Endothelial cell (in vitro differentiated cells): ENCODE measurements at places on chromosomes 3 and 15.

- no peak for DNase-seq
These were observed 837.0 kb upstream of the CFAP20DC start for GRCh38 chr3:59886790-59887189.

DNA sequence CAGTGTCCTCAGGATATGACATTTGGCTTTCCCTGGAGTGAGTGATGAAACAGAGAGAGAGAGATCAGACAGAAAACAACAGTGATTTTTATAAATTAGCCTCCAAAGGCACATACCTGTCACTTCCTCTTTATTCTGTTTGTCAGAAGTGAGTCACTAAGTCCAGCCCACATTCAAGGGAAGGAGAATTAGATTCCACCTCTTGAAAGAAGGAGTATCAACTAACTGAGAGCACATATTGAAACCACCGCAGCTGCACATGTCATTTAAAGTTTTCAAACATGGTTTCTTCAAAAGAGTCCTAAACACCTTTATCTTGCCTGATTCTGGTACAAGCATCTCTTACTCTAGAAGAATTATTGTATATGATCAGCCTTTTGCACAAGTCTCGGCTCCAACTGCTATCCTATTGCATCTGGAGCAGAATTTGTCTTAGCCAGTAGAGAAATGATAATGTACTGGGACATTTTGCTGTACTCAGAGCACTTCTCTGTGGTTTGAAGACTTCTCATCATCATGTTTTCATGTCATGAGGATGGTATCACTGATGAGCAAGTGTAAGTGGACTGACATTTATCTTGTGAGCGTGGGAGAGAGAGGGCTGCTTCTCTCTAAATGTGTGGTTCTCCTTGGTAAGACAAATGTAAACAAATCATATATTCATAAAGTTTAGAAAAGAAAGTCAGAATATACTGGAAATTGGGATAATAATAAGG is 338.9 kb upstream of the CFAP20DC start:
- DNase-seq: no peak

DNA sequence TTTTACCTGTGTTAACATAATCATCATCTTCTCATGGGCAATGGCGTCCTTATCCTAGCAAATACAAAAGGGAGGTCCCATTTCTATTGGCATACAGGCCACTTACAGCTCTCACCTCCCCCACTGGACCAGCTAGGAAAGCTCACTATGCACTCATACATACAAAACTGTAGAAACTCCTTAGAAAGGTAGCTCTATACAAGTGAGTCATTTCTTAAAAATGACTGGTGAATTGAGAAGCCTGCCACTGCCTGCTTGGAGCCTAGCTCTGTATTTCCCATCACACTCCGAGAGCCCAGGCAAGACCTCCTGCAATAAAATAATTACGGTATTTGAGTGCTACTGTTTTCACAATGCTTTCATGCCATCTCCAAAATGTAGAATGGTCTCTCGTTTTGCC is 321.8 kb downstream of the ULK4 start:
- no peak for DNase-seq

DNA sequence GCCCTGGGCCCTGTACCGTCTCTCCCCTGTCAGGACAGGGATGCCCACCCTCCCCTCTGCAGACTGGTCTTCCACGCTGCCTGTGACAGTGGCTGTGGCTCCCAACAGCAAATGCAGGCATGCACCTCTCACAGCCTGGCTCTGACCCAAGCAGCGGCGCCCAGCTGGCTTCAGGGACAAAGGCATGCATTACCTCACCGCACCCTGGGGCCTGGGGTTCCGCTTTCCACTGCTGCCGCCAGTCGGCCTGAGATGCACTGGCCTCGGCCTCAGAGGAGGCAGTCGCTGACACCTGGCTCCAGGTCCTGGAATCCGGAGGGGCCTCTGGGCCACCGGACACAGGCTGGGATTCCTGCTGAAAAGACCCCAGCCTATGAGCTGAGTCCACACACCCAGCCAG is 70.3 kb downstream of the SCN5A start:
- no peak for DNase-seq

GRCh38 chr3:34864011-34864410 is 775.3 kb upstream of the ARPP21 start:
- no peak for DNase-seq

GRCh38 chr3:76998555-76998954 is 41.3 kb upstream of the ROBO2 start:
- DNase-seq: no peak

DNA sequence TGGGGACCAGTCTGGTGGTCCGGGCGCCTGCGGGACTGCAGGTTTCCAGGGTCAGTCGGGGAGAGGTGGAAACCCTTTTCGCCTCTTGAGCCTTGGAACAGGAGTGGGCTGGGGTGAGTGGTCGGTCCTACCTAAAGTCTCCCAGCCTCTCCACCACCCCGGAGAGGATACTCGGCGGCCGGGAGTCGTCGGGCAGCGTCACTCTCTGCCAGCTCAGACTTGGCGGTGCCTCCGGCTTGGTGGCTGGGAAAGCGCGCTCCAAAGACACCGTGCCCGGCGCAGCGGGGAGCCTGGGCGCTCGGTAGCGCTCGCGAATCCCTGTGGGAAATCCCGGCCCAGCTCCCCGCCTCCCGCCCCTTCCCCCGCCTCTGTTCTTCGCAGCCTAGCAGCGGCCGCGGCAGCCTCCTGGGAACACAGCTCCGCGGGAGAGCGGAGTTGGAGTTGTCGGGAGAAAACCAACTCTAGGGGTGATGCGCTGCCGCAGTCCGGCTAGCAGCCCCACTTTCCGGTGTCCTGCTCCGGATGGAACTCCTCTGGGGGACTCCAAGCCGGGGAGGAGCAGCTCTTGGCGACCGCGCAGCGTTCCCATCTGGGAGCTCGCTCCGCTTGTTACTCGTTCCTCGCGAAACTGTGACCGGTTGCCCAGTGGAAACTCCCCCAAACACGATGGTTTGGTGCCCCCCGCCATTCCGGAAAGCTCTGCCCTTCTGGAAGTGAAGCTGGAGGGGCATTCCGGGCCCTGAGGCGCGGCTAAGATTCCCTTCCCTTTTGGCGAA is 1.4 kb downstream of the EPHB1 start:
- peak; percentile 50 for DNase-seq

- DNase-seq: no peak
These were observed 615.1 kb upstream of the KCNMB2 start for GRCh38 chr3:177921153-177921552.

GRCh38 chr3:123120573-123120972 is 53.7 kb downstream of the PDIA5 start:
- DNase-seq: no peak

GRCh38 chr3:107664614-107665013 is 141.9 kb downstream of the BBX start:
- no peak for DNase-seq

- DNase-seq: no peak
These were observed 16.9 kb upstream of the FAM3D start for GRCh38 chr3:58683466-58683865.

DNA sequence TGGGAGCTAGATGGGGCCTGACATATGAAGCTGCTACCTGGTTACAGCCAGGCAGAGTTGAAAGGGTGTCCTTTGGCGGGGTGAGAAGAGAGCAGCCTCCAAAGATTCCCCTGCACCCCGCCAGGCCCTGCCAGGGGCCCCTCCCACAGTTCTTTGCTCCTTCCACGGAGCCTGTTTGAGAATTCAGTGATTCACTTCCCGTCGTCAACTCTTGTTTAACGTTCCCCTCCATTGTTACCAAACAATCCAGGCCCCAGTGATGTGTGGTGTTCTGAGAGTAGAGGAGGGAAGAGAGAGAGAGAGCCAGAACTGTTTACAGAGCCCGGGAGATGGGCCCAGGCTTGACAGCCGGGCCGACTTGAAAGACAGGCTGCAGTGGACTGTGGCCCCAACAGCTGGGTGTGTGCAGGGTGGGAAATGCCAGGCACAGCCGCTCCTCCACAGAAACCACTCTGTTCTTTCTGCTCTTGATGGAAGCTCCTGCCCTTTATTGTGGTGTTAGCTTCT is 81.5 kb downstream of the SMAD3 start:
- no peak for DNase-seq

GRCh38 chr15:62060896-62061280 is 641 bp upstream of the VPS13C start:
- no peak for DNase-seq

DNA sequence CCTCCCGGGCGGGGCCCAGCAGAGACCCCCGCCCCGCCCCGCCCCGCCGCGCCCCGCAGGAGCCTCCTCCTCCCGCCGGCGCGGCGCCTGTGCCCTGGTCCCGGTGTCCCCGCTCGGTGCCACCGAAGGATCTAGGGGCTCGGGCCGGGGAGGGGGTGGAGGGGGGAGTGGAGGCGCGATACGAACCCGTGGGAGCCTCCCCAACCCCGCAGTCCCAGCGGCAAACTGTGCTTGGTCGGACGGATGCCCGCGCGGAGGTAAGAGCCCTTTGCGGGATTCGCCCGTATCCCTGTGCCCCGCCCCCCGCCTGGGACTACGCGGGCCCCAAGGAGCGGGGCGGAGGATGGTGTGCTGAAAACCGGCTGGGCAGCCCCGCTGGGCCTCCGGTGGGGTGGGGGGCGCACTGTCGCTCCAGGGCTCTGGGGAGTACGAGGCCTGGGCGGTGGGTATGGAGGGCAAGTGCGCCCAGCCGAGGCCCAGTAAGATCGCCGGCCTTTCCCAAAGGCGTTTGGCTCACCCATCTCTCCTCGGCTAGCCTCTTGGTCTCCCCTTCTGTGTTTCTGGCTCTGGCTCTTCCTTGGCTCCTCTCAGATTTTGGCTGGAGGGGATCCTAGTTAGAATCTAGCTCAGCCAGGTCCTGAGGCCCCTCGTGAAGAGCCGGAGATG is 65.6 kb upstream of the POLG start:
- DNase-seq: no peak

DNA sequence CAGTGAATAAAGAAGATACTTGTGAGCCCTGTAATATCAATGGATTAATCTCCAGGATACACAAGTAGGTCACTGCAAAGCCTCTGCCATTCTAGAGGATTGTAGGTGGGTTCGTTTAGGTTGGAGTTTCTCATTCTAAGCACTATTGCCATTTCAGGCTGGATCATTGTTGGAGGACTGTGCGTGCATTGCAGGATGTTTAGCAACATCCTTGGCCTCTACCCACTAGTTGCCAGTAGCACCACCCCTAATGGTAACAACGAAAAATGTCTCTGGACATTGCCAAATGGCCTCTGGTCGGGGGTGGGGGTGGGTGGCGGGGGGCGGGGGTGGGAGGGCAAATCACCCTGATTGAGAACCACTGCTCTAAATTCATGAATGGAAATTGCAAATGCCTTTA is 4.9 kb upstream of the IFT57 start:
- DNase-seq: no peak

GRCh38 chr15:71103102-71103676 is 12.1 kb upstream of the THSD4 start:
- peak; percentile 18 for DNase-seq

- no peak for DNase-seq
These were observed 8.7 kb upstream of the YEATS2 start for GRCh38 chr3:183688874-183689273.

DNA sequence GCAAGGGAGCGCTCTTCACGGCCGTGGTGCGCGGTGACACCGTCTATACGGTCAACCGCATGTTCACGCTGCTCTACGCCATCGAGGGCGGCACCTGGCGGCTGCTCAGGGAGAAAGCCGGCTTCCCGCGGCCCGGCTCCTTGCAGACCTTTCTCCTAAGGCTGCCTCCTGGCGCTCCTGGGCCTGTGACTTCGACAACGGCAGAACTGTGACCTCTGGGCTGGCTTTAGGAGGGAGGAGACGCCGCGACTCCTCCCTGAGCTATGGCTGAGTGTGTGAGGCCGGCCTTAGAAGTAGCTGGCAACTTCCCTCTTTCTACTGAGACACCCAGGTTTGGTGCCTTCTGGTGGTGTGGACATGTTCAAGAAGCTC is 1.4 kb downstream of the KBTBD13 start:
- peak; percentile 74 for DNase-seq

GRCh38 chr15:68310178-68310803 is 32.7 kb downstream of the FEM1B start:
- DNase-seq: no peak

- no peak for DNase-seq
These were observed 28.0 kb upstream of the SLCO2A1 start for GRCh38 chr3:134057654-134058110.

DNA sequence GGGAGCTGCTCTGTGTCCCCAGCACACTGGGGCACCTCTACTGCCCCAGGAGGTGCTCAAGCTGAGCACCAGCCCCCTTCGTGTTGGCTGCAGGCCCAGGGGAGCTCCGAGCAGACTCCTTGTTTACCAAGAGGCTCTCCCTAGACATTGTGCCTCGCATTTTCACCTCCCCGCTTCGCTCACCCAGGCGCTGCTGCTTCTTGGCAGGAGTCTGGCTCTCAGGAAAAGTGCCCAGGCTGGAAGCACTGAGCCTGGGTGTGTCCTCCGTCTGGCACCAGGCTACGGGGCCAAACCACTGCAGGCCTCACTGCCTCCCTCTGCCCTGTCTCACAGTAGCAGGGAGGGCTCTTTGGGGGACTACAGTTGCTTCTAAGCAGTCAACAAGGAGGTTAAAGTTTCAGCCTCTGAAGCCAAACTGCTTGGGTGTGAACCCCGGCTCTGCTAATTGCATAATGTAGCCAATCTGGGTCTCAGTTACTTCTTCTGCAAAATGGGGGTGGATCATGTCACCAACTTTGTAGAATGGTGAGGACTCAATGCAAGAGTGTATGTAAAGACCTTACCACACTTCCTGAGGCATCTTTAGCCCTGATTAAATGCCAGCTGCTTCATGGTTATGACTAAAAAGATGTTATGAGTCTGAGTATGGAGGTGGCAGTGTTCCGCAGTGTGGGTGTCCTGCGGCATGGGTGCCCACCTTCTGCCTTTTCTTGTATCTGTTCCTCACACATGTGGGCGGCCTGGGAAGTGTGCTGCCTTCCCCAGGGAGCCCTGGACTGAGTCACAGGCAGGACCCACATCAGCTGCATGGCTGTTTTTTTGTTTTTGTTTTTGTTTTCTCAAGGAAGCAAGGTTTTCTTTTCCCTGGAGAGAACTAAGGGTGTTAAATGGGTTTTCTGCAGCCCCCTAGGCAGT is 88.9 kb downstream of the CLSTN2 start:
- DNase-seq: no peak

- DNase-seq: no peak
These were observed 24.8 kb upstream of the RBMS3 start for GRCh38 chr3:29255854-29256696.

- DNase-seq: no peak
These were observed 218.0 kb upstream of the CDIN1 start for GRCh38 chr15:36361351-36361870.

- DNase-seq: no peak
These were observed 42.9 kb upstream of the LRRFIP2 start for GRCh38 chr3:37217098-37217849.

DNA sequence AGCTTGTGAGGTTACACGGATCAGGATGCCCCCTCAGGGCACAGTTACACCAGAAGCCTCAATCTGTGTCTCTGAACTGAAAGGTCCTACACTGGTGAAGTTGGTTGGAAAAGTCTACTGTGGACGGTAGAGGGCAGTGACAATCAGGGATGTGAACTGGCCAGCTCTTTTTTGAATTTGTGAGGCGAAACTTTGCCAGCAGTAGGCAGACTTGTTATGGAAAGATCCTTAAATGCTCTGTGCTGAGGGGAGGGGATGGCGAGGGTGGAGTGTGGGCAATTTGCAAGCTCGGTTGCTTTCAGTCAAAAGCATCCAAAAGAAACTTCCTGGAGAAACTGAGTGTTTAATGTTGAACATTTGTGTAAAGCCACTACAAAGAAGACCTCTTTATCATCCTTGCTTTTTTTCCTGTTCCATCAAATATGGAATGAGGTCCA is 127.4 kb upstream of the ABHD17C start:
- peak; percentile 64 for DNase-seq

- DNase-seq: peak; percentile 82
These were observed 33.3 kb downstream of the CCNB2 start for GRCh38 chr15:59138243-59138642.
